ENCODE measurements at places on chromosomes 6 and 20.

DNA sequence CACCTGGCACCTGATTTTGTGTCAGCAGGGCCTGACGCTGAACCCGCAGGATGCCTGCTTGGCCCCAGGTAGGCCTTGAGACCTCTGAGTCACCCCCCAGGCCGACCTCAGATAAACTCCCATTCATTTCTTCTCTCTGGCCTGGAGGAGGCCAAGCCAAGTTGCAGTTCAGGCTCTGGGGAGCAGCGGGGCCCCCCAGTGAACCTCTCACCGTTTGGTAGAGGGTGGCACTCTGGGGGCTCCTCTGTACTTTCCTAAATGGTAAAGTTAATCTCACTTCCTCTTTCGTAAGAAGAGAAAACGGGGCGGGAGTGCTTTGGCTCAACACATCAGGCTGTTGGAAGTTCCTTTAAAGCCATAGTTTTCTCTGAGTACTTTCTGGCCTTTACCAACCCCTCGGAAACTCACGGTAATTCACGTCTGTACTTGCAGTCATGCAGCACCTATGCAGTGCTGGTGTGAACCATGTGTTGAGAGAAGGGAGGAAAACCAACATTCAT, 2.8 kb downstream of the SIRPA start:
- DNase-seq, result no peak

DNA sequence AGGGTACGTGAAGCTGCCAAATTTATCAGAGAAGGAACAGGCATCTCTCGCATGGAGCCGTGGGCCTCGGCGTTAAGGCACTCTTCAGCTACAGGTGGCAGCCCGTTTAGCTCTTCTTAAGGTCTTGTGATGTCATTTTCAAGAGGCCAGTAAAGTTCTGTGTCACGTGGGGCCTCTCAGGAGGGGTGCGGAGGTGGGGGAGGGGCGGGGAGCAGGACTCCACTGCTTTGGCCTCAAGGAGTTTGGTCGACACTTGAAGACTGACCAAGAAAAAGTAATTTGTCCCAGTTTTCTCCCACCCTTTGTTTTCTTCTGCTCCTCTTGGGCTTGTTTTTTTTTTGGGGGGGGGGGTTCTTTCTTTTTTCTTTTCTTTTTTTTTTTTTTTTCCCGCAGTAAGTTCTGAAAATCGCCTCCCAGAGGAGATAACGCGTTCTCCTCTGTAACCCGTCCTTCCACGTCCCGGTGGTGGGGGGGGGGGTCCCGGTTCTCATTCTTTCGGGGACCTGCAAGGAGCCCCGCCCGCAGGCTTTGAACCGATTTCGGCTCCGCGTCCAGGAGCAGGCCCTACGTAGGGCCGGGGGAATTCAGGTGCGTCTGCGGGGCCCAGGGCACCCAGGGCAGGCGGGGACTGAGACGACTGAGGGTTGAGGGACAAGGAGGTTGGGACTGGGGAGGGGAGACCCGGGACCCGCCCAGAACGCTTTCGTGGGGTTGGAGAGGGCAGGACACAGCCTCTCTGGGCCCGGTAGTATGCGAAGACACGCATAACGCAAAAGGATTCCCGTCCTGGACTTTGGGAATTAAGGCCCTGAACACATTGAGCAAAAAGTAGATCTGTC, 26.0 kb downstream of the GPX6 start:
- peak; percentile 17 for DNase-seq

DNA sequence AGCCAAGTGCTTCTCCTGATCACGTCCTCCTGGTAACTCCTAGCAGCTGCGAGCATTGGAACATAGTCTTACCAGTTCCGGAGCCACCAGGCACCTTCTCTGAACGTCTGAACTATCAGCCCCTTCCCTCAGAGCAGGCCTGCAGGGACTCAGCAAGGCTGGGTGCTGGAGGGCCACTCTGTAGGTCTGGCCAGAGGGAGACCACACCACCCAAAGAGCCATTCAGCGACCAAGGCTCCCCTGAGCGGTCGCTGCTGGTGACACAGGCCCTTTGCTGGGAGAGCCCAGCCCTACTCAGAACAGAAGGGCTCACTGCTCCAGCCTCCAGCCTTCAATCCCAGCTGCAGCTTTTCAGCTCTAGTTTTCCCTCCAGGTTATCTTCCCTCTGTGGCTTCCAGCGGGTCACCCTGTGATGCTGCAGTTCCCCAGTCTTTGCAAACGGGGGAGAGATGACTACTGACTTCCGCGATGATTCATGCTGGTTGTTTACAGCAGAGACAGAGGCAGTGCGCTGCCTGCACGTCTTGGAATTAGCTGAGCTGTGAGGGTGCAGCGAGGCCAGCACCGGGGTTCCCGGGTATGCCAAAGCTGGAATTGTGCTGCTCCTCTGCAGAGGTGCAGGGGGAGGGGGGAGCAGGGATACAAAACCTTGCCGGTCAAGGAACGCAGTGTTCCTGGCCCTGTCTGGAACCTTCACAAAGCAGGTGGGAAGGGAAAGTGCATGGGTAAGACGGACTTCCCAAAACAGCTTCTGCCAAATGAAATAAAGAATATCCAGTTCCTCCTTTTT, 161.4 kb downstream of the LY86 start:
- DNase-seq, result no peak

DNA sequence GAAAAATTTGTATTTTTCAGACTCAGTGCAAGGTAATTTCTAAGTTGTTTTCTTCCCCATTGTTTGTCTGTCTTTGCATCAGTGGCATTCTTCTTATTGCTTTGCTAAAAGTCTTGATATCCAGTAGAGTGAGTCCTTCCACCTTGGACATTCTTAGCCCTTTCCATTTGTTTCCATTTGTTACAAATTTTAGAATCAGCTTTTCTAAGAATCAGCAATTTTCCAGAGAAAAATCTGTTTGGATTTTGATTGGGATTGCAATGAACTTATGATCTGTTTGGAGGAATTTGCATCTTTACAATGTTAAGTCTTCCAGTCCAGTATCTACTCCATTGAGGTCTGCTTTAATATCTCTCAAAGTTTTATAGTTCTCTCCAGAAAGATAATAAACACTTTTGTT, 36.4 kb downstream of the LRRN4 start:
- no peak for DNase-seq

GRCh38 chr6:138310821-138311220, 66.9 kb upstream of the SMIM28 start:
- no peak for DNase-seq

GRCh38 chr6:69895396-69895795, 29.0 kb downstream of the COL19A1 start:
- no peak for DNase-seq

DNA sequence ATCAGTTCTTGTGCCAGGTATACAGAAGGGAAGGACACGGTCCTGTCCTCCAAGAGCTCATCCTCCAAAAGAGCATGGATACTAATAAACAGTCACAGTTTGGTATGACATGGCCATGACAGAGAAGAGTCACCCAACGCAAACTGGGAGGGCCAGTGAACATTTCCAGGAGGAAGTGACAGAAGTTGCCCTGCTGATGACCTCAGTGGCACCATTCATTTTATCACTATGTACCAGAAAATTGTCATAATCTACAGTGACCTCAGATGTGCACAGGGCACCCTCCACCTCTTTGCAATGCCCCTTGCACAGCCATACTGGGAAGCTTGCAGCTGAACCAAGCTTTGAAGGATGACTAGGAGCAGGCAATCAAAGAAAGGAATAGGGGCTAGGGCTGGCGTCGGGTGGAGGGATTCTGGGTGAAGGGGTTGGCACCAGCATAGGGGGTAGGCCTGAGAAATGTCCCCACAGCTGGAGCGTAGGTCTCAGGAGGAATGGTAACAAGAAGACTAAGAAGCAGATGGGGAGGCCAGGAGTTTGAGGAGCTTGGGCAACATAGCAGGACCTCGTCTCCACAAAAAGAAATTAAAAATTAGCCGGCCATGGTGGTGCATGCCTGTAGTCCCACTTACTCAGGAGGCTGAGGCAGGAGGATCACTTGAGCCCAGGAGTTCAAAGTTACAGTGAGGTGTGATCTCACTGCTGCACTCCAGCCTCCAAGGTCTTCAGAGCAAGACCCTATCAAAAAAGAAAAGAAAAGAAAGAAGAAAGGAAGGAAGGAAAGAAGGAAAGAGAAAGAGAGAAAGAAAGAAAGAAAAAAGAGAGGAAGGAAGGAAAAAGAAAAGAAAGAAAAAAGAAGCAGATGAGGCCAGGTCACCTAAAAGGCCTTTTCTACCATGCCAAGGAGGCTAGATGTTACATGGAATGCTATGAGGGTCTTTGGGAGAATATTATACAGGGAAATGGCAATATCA, 65.3 kb upstream of the SNX9 start:
- DNase-seq, result no peak

DNA sequence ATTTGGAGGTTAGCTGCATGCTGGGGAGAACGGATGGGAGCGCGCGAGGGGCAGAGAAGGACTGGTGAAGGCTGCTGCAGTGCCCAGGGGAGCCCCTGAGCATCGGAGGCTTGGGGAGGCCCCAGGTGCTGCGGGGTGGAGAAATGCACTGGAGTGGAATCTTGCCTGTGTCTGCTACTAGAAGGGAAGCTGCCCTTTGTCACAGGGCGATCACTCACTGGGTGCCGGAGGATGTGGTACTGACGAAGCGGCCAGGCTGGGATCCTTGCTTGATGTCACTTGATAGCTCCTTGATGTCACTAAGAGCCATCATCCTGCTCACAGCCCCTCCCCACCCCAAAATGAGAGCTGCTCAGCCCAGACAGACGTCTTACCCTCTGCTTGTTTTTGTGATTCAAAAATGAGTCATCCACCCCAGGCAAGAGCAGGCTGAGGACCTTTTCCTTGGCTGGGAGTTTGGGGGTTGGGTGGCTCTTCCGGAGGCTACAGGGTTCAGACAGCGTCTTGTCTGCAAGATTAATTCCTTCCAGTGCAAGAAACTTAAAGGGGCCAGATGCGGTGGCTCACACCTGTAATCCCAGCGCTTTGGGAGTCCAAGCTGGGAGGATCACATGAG, 62.6 kb upstream of the PMEPA1 start:
- DNase-seq, result no peak

GRCh38 chr6:25727028-25727427, 27.5 kb upstream of the SLC17A4 start:
- DNase-seq, result no peak

DNA sequence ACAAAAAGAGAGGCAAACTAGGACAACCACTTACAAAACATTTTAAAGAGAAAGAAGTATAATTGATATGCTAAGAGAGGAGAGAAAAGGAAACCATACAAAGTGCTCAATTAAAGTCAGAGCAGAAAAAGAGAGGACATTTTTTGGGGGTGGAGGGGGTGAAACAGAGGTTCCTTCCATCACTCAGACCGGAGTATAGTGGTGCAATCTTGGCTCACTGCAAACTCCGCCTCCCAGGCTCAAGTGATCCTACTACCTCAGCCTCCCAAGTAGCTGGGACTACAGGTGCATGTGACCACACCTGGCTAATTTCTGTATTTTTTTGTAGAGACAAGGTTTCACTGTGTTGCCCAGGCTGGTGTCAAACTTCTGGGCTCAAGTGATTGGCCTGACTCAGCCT, 9.4 kb downstream of the WASF1 start:
- no peak for DNase-seq

- DNase-seq, result no peak
Observed at GRCh38 chr6:6723361-6723760, 134.8 kb downstream of the LY86 start.

GRCh38 chr6:115891111-115891669, 169.5 kb downstream of the FRK start:
- no peak for DNase-seq

- DNase-seq, result no peak
Observed at GRCh38 chr6:34362176-34362575, 30.3 kb downstream of the NUDT3 start.

GRCh38 chr20:52269321-52269720, 77.7 kb upstream of the ZFP64 start:
- DNase-seq, result no peak

DNA sequence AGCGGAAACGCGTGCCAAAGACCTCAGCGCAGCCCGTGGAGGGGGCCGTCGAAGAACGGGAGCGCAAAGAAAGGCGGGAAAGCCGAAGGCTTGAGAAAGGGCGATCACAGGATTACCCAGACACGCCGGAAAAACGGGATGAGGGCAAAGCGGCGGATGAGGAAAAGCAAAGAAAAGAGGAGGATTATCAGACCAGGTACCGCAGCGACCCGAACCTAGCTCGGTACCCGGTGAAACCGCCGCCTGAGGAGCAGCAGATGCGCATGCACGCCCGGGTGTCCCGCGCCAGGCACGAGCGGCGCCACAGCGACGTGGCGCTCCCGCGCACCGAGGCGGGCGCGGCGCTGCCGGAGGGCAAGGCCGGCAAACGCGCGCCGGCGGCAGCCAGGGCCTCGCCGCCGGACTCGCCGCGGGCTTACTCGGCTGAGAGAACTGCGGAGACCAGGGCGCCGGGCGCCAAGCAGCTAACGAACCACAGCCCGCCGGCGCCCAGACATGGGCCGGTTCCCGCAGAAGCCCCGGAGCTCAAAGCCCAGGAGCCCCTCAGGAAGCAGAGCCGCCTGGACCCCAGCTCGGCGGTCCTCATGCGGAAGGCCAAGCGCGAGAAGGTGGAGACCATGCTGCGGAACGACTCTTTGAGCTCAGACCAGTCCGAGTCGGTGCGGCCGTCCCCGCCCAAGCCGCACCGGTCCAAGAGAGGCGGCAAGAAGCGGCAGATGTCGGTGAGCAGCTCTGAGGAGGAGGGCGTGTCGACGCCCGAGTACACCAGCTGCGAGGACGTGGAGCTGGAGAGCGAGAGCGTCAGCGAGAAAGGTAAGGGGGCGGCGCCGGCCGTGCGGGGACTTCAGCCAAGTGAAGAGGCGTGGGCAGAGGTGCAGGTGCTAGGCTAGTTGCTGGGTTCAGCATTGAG, 296.2 kb downstream of the RIMS1 start:
- DNase-seq, result no peak

DNA sequence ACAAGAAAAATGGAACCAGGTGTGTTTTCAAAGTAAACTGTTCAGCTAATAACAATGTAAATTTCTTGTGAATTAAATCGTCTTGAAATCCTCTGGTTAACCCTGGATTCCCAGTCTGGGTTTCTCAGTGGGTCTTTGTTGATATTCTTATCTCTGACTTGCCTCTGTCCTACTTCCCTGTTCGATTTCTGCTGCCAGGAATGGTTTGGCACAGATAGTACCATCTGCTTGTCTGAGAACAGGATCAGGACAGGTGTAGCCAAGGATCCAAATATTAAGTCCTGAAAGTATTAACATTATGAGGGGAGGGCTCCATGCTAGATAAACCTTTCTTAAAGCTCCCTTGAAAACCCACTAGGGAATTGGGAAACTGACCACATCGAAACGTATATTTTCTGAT, 30.1 kb downstream of the ARFGEF2 start:
- no peak for DNase-seq

GRCh38 chr6:142843361-142843760, 101.6 kb downstream of the HIVEP2 start:
- no peak for DNase-seq

DNA sequence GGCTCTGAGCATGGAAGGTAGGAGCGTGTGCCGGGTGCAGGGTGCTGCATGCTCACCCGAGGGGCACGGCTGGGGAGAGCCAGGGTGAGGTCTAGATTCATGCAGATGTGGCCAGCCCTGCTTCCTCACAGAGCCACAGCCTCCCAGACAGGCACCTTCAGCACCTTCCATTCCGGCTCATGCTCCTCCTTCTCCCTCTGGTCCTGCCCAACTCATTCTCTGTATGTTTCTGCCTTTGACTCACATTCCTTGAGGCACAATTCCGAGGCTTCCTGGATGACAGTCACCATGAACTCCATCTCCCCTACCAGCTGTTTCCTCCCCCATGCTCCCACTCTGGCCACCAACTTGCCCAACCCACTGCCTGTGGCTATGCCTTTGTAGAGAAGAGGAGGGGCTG, 35.4 kb downstream of the DACT2 start:
- no peak for DNase-seq

All from activated CD4-positive, alpha-beta T cell treated with anti-CD3 and anti-CD28 coated beads, Interleukin-2, amount 50 U/mL, for 1 hour (primary cell).